Activated T-helper 2 cell treated with anti-CD3 and anti-CD28 coated beads, Interferon-gamma antibody, Interleukin-2, Interleukin-4, amounts not matched to agents 10 μg/mL and 5 μg/mL and 100 μg/mL, durations not matched to agents 14 hours and 24 hours and 36 hours (primary cell): ENCODE measurements at places on chromosomes 7 and 10. TPM values are rescaled to one million over a fixed set of nuclear protein-coding genes. Genes with fewer than 3 reads are reported as not detected.

DNA sequence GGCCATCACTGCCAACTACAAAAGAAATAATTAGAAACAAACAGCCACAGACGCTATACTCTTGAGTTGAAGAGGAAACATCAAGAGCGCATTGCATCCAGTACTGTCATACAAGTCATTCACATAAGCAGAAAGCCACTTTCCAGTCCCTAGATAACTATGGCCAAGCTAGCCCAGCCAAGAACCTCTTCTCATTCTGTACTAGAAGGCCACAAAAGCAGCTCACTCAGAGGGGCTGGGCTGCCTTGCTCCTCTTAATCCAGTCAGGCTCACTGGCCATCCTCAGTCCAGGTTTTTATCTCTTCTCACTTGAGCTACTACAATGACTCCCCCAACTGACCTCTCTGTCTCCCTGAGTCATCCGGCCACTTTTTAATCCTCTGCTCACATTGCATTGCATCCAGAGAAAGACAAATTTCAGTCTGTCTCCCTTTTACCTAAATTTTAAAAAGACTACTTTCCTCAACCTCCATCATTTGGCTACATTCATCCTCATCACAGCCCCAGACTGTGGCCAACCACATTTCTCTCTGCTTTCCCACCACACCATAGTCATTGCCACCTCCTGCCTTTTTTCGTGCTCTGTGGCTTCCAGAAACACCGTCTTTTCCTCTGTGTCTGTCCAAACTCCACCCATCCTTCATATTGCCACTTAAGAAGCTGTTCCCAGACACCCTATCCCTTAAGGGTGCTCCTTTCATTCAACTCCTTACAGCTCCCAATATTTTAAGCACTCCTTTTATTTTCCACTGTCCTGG, 25.0 kb downstream of the PPP1R3C start:
- no peak for DNase-seq
- no peak overlapping the region for H3K4me3 ChIP-seq
- H3K27ac ChIP-seq = no peak overlapping the region
- H3K36me3 ChIP-seq = no peaks in the 10 kb centered on the region

- no peak overlapping the region for H3K27ac ChIP-seq
- H3K4me3 ChIP-seq = no peak overlapping the region
Measured at GRCh38 chr10:115049960-115050359, 43.2 kb upstream of the ATRNL1 start.

GRCh38 chr10:132904814-132905649, 37.3 kb downstream of the CFAP46 start:
- peak overlapping the region; percentile 4 for H3K27ac ChIP-seq
- no peak for DNase-seq
- H3K4me3 ChIP-seq = no peak overlapping the region

DNA sequence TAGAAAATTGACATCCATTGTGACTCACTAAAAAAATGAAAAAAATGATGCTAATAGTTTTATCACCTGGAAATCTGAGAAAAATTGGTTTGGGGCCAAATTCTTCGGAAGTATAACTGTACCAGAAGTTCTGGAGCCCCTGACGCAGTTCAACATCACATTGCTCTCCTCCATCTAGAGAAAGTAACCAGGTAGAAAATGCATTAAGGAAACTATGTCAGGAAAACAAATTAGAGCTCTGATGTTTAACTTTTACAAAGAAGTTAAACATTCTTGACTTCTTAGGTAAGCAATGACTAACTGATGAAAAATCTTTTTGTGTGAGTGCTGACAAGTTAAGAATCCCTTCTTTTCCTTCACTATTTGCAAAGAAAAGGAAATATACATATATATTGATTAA, 61.1 kb upstream of the TMEM196 start:
- no peaks in the 10 kb centered on the region for H3K27me3 ChIP-seq
- H3K36me3 ChIP-seq = no peaks in the 10 kb centered on the region
- H3K4me3 ChIP-seq = no peak overlapping the region

- H3K27ac ChIP-seq = no peak overlapping the region
- H3K4me3 ChIP-seq = no peak overlapping the region
Measured at GRCh38 chr10:111206521-111206920, 129.7 kb downstream of the ADRA2A start.

DNA sequence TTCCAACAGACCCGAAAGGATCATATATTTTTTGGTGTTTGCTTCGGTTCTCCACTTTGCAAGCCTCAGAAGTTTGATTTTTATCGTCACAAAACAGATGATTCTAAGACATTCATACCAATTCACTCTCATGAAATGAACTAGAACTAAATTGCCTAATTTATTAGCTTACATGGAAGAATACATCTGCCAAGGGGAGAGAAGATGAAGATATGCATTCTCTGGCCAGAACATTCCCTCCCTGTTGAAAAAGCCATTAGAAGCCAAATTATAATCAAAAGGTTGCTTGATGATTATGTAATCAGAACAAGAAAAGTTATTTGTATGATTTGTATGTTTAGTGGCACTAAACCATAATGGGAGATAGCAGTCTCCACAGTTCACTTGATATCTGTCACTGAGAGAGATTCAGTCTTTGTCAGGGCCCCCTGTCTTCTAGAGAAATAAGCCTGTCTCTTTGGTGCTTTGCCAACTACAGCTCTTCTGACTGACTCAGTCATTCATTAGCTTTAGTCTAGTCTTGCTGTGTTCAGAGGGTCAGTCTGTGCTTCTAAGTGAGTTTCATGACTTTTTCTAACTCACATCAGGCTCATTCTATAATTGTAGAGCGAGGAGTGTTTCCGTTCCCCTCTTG, 95.3 kb upstream of the GNAI1 start:
- H3K36me3 ChIP-seq = no peaks in the 10 kb centered on the region
- no peak for DNase-seq

DNA sequence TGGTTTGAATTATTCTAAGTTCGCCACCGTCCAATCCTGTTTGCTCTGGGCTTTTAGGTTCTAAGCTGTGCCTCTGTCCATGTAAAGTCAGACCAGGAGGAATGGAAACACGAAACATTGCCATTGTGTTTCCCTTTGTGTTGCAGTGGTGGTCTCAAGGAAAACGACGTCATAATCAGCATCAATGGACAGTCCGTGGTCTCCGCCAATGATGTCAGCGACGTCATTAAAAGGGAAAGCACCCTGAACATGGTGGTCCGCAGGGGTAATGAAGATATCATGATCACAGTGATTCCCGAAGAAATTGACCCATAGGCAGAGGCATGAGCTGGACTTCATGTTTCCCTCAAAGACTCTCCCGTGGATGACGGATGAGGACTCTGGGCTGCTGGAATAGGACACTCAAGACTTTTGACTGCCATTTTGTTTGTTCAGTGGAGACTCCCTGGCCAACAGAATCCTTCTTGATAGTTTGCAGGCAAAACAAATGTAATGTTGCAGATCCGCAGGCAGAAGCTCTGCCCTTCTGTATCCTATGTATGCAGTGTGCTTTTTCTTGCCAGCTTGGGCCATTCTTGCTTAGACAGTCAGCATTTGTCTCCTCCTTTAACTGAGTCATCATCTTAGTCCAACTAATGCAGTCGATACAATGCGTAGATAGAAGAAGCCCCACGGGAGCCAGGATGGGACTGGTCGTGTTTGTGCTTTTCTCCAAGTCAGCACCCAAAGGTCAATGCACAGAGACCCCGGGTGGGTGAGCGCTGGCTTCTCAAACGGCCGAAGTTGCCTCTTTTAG, 46.3 kb upstream of the DMBT1 start:
- no peaks in the 10 kb centered on the region for H3K36me3 ChIP-seq
- peaks cover 5% of the 10 kb centered on the region for H3K27me3 ChIP-seq
- DNase-seq = no peak
- no peak overlapping the region for H3K27ac ChIP-seq
- H3K4me3 ChIP-seq = no peak overlapping the region

DNA sequence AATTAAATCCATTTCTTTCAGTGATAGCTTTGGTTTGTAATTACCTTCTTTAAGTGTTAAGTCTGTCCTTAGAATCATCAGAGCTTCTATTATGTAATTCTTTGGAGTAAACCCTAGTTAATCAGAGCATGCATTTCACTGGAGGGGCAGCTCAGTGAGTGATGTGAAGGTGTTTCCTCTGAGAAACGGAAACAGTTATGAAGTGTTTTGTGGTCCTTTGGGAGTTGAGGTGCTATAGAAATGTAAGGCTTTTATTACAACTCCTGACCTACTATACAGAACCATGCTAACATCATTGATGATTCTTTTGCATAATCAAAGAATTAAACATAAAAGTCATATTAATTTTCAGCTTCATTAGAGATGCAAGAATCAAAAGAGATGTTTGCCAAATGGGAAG, 141.5 kb downstream of the EXOC4 start:
- H3K4me1 ChIP-seq = no peaks in the 10 kb centered on the region
- no peaks in the 10 kb centered on the region for H3K27me3 ChIP-seq
- no peaks in the 10 kb centered on the region for H3K36me3 ChIP-seq
- DNase-seq = no peak
- no peak overlapping the region for H3K4me3 ChIP-seq
- no peak overlapping the region for H3K27ac ChIP-seq

DNA sequence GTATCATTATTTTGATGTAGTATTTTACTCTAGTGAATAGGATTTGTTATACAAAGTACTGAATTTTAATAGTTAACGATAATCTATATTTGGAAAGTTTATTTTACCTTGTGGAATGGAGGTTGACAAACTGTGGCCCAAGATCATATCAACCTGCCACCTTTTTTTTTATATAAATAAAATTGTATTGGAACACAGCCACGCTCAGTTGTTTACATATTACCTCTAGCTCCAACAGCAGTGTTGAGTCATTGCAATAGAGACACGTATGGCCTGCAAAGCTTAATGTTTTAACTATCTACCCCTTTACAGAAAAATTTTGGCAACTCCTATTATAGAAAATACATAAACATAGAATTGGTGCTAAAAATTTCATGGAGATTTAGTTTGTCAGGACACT, 239.3 kb downstream of the THSD7A start:
- H3K36me3 ChIP-seq = no peaks in the 10 kb centered on the region
- H3K27ac ChIP-seq = no peak overlapping the region
- H3K4me3 ChIP-seq = no peak overlapping the region

- H3K4me3 ChIP-seq = no peak overlapping the region
- no peak for DNase-seq
- no peak overlapping the region for H3K27ac ChIP-seq
- H3K36me3 ChIP-seq = no peaks in the 10 kb centered on the region
- peaks cover 44% of the 10 kb centered on the region for H3K27me3 ChIP-seq
- peaks cover 4% of the 10 kb centered on the region for H3K4me1 ChIP-seq
Measured at GRCh38 chr7:116161728-116162127, 48.6 kb upstream of the TES start.

DNA sequence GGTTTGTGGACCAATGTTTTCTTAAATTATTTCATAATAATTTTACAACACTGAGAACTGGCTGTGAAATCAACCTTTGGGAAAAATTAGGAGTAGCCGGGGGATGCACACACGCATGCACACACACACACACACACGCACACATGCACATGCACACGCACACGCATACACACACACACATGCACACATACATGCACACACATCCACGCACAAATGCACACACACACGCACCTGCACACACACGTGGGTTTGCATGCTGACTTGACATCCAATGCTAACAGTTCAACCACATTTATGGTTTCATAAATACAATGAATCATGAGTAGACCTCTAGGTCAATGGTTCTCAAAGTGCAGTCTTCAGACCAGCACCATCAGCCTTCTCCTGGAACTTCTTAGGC, 354.1 kb downstream of the DPP6 start:
- H3K27ac ChIP-seq = no peak overlapping the region
- no peak for DNase-seq
- no peak overlapping the region for H3K4me3 ChIP-seq
- no peaks in the 10 kb centered on the region for H3K36me3 ChIP-seq

- no peak overlapping the region for H3K4me3 ChIP-seq
- peaks cover 22% of the 10 kb centered on the region for H3K36me3 ChIP-seq
- no peak overlapping the region for H3K27ac ChIP-seq
- H3K27me3 ChIP-seq = no peaks in the 10 kb centered on the region
- peaks cover 24% of the 10 kb centered on the region for H3K4me1 ChIP-seq
Measured at GRCh38 chr10:32156031-32156495, 99.8 kb upstream of the KIF5B start.

DNA sequence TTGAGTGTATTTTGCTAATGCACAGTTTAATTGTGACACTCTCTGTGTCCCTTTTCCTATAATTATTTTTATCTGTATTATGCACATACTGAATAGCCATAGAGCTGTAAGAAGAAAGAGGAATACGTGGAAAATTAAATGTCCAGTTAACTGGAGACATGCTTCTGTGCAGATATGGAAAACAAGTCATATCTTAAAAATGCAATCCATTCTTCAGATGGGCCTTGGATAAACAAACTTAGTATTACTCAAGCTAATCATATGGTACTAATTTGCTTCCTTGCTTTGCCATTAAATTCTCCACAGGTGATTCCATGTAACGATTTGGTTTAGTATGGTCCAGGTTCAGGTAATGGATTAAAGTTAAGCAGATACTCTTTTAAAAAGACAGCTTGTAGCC, 201.2 kb upstream of the CELF2 start:
- no peaks in the 10 kb centered on the region for H3K4me1 ChIP-seq
- H3K27ac ChIP-seq = no peak overlapping the region
- H3K4me3 ChIP-seq = no peak overlapping the region
- no peaks in the 10 kb centered on the region for H3K36me3 ChIP-seq

- H3K27me3 ChIP-seq = no peaks in the 10 kb centered on the region
- H3K4me3 ChIP-seq = no peak overlapping the region
- H3K27ac ChIP-seq = no peak overlapping the region
- peaks cover 41% of the 10 kb centered on the region for H3K36me3 ChIP-seq
- H3K4me1 ChIP-seq = peaks cover 17% of the 10 kb centered on the region
- DNase-seq = no peak
Measured at GRCh38 chr7:26368542-26368941, 76.9 kb downstream of the SNX10 start.

DNA sequence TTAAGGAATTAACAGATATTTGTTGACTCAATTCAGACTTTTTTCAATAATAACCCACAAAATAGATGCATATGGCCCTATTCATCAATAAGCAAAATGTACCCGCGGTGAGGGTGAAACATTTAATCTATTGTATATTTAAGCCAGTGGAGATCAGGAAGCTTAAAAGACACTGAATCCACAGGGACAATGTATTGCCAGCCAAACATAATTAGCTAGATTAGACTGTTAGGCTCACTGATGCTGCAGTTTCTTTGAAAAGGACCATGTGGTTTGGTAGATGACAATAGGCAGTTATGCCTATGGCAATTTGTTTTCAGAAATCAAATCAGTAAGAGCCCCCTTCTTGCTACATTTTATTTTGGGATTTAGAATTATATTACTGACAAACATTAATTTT, 87.3 kb upstream of the PLXDC2 start:
- DNase-seq = no peak
- no peaks in the 10 kb centered on the region for H3K36me3 ChIP-seq
- H3K27me3 ChIP-seq = no peaks in the 10 kb centered on the region
- H3K4me3 ChIP-seq = no peak overlapping the region

DNA sequence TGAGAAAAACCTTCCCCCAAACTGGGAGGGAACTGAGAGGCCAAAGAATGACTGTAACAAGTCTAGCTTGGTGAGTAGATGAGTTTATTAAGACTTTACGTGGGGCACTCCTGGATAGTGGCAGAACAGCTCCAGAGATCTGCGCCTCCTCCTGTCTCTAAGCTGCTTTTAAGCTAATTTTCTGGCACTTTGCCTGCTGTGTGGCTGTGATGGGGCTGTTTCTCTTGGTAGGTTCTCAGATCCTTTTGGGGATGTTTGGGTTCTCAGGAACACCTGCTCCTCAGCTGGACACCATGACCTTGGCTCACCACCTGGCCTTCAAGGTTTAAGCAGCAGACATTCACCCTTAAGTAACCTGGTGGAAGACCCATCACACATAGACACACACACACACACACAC, 68.3 kb downstream of the AKR1E2 start:
- H3K36me3 ChIP-seq = no peaks in the 10 kb centered on the region
- DNase-seq = no peak
- H3K4me1 ChIP-seq = no peaks in the 10 kb centered on the region
- H3K4me3 ChIP-seq = no peak overlapping the region

Gene FAM221A
- total RNA-seq = 6.2 and 6.7 TPM in 2 replicates

Gene SLC39A12
- total RNA-seq = not detected in 2 replicates

Gene ANKRD61
- 0.25 and 0.27 TPM in 2 replicates for total RNA-seq

Gene WIPF3
- not detected in 2 replicates for total RNA-seq

Gene FEZF1
- not detected in 2 replicates for total RNA-seq

Gene PKD1L1
- 0.11 and 1.1 TPM in 2 replicates for total RNA-seq

Gene SMKR1
- 4.7 and 6.8 TPM in 2 replicates for total RNA-seq
